ENCODE measurements at places on chromosomes 2 and 18. TPM values are rescaled to one million over a fixed set of nuclear protein-coding genes. Genes with fewer than 3 reads are reported as not detected.

UNC80 gene
- not detected for total RNA-seq

TXNDC2 gene
- total RNA-seq = not detected

ITGA4 gene
- total RNA-seq = 15.3 TPM

SLC19A3 gene
- total RNA-seq = not detected

KHK gene
- 2.0 TPM for total RNA-seq

AGXT gene
- not detected for total RNA-seq
